Stimulated activated CD4-positive, alpha-beta T cell treated with anti-CD3 and anti-CD28 coated beads, Interleukin-1b, Interleukin-23, amount 100 ng/mL, for 48 hours (primary cell): ENCODE measurements at places on chromosomes 5 and 9.
A peak's percentile ranks its signal among the peaks of the same experiment; 100 is the strongest.

- peak; percentile 24 for DNase-seq
Measured at GRCh38 chr9:86660146-86660943, 287.0 kb downstream of the GAS1 start.

DNA sequence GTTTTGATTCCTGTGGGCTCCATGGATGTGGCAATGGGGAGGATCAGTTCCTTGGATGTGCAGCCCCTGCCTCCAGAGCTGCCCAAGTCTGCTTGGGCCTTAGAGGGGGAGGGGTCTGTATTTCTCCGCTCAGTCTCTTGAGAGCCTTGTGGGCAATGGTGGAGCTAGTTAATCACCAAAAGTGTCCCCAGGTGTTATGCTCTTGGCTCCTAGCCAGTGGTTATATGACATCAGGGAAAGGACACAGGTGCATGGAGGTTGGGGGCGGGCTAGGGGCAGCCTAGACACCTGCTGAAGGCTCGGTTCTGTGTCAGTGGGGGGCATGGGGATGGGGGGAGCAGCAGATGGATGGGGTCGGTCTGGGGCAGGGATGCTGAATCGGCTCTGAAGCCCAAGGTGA, 12.4 kb upstream of the ARAP3 start:
- DNase-seq: no peak

- no peak for DNase-seq
Measured at GRCh38 chr5:172540099-172540870, 86.0 kb upstream of the SH3PXD2B start.

DNA sequence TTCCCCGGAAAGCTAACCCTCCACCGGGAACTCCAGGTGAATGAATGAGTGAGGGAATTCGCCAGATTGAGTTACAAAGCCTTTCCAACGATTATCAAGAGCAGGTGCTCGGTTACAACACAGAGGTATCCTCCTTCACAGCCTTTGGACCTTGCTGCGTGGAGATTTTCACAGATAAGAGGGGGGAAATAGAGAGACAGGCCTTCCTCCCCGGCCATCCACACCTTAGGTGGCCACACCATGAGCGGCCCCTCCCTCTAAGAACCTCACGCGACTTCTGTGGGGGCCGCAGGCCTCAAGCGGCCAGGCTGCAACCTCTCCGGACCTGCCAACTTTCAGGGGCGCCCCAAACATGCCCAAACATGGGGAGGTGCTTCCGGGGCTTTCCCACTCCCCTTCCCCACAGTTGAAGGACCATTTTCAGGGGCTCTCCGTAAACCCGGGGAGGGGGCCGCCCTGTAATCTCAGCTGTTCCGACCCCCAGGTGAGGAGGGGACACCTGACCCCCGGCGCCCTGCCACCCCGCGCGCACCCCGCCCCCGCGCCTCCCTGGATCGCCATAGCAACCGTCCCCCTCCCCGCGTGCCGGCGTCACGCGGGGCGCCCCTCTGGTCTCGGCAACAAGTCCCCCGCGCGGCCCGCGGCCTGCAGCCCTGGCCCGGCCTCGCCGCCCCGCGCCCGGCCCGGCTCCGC, 603 bp downstream of the DENND1A start:
- DNase-seq: no peak

- no peak for DNase-seq
Measured at GRCh38 chr9:89799766-89800165, 195.0 kb downstream of the GADD45G start.

- DNase-seq: no peak
Measured at GRCh38 chr9:13939134-13939533, 374.8 kb downstream of the NFIB start.

DNA sequence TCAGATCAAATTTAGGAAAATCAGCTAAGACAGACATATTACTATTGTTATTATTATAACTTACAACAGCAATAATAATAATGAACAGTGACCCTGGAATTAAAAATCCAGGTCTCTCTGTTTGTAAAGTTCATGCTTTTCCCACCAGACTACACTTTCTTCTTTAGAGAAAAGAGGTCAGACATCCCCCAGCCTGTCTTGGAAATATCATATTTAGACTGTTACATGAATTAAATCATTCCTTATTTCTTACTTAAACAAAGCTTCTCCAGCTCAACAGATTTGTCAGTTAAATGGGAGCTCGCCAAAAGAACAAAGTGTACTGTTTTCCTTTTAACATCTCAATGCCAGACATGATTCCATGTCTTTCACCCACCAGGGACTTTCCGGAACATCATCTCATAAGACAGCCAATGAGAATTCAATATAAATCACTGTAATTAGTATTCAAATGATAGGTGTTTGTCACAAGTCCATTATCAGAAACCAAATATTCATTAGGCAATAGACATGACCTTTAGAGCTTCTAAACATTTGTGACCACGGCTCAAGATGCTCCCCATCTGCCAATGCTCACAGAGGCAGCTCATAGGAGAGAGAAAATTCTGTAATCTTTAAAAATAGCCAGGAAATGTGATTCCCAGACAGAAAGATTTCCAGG, 351.9 kb downstream of the ENC1 start:
- no peak for DNase-seq

DNA sequence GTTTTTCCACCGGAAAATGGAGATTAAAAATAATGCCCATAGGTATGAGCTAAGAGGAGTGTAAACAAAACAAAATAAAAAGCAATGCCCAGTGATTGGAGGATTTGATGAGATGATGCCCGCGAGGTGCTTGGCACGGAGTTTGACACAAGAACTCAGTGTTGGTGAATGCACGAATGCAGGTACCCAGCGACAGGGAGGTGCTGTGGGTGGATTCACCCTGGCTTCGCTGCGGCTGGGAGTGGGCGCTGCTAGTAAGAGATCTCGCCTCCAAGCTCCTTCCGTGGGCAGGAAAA, 526 bp upstream of the STXBP1 start:
- no peak for DNase-seq

- DNase-seq: no peak
Measured at GRCh38 chr9:93280661-93281259, 96.8 kb downstream of the WNK2 start.

GRCh38 chr5:122144236-122144635, 14.9 kb downstream of the ZNF474 start:
- no peak for DNase-seq
